ENCODE measurements at places on chromosomes 3 and 15.

DNA sequence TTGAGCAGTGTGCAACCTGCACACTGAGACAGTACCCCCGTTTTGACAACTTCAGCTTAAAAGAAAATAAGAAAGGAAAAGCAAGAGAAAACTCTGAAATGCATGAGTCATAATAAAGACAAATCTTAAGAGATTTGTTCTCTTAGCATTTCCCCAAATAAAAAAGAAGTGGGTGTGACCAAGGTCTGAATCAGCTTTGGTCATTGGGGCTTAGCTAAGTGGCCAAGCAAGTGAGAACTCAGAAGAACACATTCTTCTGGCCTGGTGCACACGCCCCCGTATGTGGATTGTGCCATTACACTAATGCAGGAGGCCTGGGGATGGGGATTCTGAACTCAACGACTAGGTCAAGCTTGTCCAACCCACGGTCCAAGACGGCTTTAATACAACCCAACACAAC is 56.9 kb upstream of the PDZRN3 start:
- no peak for DNase-seq

GRCh38 chr3:162704238-162704637 is 1207.6 kb downstream of the OTOL1 start:
- DNase-seq = no peak

DNA sequence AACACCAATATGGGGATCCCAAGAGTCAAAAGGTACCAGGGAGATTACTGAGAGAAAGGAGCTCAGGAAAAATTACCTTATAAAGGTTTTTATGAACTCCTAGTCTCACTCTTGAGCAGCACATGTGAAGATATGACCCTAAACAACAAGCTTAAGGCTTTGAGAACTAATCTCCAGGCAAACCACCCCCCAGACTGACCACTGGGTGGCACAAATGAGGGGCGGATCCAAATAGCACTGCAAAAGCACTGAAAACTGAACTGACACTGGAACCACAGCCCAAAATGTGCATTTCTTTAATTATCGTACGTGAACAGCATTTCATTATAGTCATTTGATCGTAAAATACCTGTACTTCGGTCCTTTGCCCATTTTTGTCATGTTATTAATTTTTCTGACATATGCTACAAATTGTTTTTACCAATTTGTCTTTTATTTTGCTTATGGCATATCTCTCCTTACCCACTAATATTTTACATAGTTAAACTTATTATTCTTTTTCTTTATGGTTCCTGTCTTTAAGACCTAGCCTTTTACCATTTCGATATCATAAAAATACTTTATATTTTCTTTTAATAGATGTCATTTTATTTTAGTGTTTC is 31.5 kb upstream of the TFDP2 start:
- DNase-seq = peak; percentile 36

- no peak for DNase-seq
Measured at GRCh38 chr15:77654975-77655374, 22.3 kb upstream of the LINGO1 start.

DNA sequence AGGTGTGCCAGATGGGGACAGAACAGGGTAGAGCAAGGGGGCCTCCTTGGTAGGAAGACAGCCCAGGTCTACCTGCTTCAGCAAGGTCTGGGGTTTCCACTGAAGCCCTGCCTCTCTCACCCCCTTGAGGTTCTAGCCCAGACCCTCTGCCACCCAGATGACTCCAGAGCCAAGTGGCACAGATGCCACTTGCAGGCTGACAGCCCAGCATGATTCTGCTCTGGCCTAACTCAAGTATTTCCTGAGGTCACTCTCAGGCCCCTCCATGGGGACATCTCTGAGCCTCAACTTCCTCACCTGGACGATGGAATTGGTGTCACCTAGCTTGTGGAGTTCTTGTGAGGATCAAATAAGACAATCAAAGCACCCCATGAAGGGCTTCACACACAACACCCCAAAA is 23.9 kb downstream of the PLXNB1 start:
- peak; percentile 19 for DNase-seq

DNA sequence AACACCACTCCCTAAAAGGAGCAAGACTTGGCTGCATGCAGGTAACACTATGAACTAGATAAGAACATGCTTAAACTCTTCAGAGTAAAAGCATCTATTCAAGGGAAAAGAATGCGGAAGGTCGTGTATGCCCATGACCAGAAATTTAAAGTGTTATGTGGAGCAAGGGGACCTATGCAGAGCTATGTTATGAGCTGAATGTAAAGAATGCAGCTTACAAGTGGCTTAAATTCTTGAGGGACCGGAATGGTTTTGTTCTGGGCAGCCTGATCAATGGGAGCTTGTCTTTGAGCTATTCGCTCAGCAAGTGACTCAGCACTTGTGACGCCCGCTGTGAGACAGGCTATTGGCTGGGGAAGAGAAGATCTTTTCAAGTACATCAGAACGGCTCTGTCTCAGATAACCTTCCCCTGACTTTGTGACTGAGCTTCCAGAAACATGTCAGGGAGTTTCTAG is 367.5 kb upstream of the THBS1 start:
- no peak for DNase-seq

All from stimulated activated CD8-positive, alpha-beta memory T cell treated with anti-CD3 and anti-CD28 coated beads, Interleukin-4, amount 100 ng/mL, for 48 hours (primary cell).